Naive B cell (primary cell): ENCODE measurements at places on chromosomes 4 and X. TPM values are rescaled to one million over a fixed set of nuclear protein-coding genes. Genes with fewer than 3 reads are reported as not detected.

POU4F2 gene
- polyA plus RNA-seq: not detected

NXF2 gene
- polyA plus RNA-seq: not detected

TMPRSS11D gene
- polyA plus RNA-seq: not detected

DUSP21 gene
- polyA plus RNA-seq: not detected

DNA sequence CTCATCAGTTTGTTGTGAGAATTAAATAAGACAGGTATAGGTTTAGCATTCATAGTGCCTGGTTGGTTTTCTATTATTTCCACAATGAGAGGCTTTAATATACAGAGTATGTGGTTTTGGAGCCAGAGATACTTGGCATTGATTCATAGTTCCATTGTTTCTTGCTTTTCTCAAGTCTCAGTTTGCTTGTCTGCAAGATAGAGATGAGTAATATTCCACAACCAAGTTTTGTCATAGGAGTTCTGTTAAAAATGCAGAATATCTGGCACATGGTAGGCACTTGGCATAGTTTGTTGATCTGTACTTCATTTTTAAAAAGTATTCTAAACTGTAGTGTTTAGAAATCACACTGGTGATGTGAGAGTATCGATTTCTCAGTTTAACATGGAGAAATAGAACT is 37.5 kb upstream of the EDA2R start:
- no peak overlapping the region for H3K4me3 ChIP-seq
- DNase-seq: no peak
- H3K27me3 ChIP-seq: no peaks in the 10 kb centered on the region
- H3K27ac ChIP-seq: no peak overlapping the region
- H3K4me1 ChIP-seq: no peaks in the 10 kb centered on the region
- no peaks in the 10 kb centered on the region for H3K36me3 ChIP-seq

- DNase-seq: no peak
- H3K4me3 ChIP-seq: no peak overlapping the region
- no peaks in the 10 kb centered on the region for H3K36me3 ChIP-seq
- no peaks in the 10 kb centered on the region for H3K4me1 ChIP-seq
- H3K27ac ChIP-seq: no peak overlapping the region
Observed at GRCh38 chrX:18994713-18995112, 10.8 kb upstream of the PHKA2 start.

DNA sequence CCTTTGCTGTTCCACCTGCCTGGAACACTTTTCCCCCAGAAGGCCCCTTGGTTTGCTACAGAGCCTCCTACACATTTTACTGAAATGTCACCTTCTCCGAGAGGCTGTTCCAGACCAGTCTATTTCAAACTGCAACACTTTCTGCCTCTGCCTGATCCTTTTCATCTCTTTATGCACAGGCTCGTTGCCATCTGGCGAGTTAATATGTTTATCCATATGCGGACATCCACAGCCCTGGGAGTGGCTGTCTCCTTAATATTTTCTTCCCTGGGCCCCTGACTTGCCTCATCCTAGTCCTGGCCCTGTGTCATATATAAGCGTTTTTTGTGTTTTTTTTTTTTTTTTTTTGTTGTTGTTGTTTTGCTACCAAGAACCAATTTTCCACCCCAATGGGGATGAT is 65.2 kb upstream of the PHKA2 start:
- no peak for DNase-seq
- no peaks in the 10 kb centered on the region for H3K36me3 ChIP-seq
- H3K27ac ChIP-seq: no peak overlapping the region
- no peaks in the 10 kb centered on the region for H3K27me3 ChIP-seq

DNA sequence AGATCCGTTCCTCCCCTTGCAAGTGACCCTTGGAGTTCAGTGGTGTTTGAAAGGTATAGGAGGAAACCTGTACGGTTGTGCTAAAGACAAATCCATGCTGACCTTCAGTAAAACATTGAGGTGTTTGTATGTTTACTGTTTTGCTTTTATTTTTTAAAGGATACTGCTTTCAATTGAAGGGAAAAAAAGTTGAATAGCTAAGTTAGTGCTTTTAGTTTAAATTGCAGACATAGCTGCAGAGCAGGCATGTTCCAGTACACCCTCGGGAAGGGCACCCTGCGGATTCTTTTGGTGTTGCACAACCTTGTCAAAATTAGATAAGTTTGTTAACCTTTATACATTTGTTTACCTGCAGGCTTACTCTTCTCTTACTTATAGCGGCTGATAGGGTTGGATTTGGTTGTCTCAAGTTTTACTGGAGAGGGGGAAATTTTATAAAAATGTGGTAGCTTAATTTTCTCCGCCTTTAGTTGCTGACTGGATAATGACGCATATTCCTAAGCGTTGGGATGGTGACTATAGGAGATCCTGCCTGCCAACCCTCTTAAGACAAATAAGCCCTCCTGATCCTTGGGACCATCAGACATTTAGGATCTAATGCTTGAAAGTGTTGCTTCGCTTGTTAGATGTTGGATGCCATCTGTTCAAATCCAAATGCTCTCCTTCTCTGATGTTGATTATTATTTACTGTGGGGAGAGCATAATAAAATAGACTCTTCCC is 2.0 kb downstream of the RAPGEF2 start:
- peaks cover 37% of the 10 kb centered on the region for H3K4me1 ChIP-seq
- H3K27me3 ChIP-seq: no peaks in the 10 kb centered on the region
- H3K4me3 ChIP-seq: peak overlapping the region; percentile 99
- peak overlapping the region; percentile 98 for H3K27ac ChIP-seq

- no peaks in the 10 kb centered on the region for H3K4me1 ChIP-seq
- peaks cover 25% of the 10 kb centered on the region for H3K36me3 ChIP-seq
- no peaks in the 10 kb centered on the region for H3K27me3 ChIP-seq
- H3K27ac ChIP-seq: no peak overlapping the region
- no peak overlapping the region for H3K4me3 ChIP-seq
Observed at GRCh38 chr4:39320381-39321115, 45.6 kb downstream of the RFC1 start.

DNA sequence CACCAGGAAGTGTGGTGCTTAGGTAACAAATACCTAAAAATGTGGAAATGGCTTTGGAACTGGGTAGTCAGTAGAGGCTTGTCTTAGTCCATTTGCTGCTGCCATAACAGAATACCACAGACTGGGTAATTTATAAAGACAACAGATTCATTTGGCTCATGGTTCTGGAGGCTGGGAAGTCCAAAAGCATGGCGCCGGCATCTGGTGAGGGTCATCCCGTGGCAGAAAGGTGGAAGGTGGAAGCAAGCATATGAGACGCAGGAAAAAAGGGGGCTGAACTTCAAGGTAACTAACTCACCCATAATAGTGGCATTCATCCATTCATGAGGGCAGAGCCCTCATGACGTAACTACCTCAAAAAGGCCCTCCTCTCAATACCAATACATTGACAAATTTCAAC is 6.6 kb downstream of the FAM3A start:
- H3K4me1 ChIP-seq: peaks cover 8% of the 10 kb centered on the region
- H3K27ac ChIP-seq: no peak overlapping the region
- no peak overlapping the region for H3K4me3 ChIP-seq

DNA sequence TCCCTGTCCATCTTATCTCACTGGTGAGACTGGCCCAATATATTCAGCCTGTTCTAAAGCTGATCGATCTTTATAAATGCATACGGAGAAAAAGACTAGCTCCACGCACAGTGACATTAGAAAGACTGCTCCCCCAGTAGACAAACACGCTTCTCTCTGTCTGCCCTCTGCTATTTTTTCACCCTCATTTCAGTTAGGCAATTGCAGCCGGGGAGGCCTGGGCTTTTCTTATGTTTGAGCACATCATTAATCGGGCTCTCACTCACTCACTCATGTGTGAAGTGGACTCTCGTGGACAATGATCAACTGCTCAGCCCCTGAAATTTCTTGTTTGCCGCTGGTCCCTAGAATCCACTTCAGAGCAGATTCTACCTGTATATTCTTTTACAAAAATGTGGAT is 824.7 kb upstream of the TENM3 start:
- no peak overlapping the region for H3K4me3 ChIP-seq
- H3K27ac ChIP-seq: no peak overlapping the region
- H3K4me1 ChIP-seq: no peaks in the 10 kb centered on the region
- no peaks in the 10 kb centered on the region for H3K27me3 ChIP-seq

- H3K4me3 ChIP-seq: no peak overlapping the region
- DNase-seq: no peak
- peaks cover 25% of the 10 kb centered on the region for H3K36me3 ChIP-seq
- no peak overlapping the region for H3K27ac ChIP-seq
- peaks cover 12% of the 10 kb centered on the region for H3K4me1 ChIP-seq
Observed at GRCh38 chr4:150115851-150116250, 37.6 kb downstream of the DCLK2 start.

DNA sequence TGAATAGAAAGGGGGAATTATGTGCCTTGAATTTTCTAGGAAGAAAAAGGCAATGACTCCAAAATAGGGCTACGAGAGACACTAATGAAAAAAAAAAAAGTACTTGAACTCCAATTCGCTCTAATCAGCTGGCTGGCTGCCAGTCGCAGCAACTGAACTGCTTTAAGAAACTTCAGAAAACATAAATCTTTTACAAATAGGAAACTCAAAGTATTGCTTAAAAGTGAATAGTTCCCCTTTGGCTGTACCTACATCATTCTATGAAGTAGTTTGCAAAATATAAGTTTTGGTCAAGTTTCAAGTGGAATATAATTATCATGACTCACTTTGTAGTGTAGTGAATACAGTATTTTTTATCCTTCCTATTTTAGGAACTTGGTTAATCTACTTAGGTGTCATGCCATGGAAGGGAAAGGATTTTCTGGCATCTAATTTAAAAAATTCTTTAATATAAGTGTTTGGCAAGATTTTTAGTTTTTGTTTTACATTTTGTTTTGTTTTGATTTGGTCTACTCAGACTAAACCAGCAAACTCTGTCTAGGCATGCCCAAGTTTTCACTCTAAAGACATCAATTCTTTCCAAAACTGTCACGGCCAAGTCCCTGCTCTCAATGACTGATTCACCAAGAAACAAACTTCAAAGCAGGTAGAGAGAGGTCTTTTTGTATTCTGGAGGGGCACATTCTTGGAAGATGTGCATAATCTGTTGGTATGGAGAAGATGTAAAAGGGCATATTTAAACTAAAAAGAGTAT is 382.4 kb upstream of the GALNT7 start:
- peak overlapping the region; percentile 42 for H3K27ac ChIP-seq
- no peaks in the 10 kb centered on the region for H3K36me3 ChIP-seq
- no peak for DNase-seq
- H3K27me3 ChIP-seq: no peaks in the 10 kb centered on the region
- no peak overlapping the region for H3K4me3 ChIP-seq

DNA sequence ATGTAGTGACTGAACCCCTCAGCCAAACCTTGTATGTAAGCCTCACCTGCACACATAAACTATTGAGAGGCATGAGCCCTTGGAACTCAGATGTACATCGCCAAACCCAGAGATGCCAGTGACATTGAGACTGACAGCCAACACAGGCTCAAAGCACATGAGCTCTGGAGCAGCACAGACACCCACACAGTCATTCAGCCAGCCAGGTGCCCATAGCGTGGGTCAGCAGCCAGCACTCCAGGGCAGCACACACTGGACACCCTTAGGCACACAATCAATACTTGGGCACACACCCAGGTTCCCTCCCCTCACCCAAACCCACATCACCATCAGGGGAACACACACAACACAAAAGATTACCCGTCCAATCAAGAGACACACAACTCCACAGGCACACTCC is 4.3 kb upstream of the TIMP1 start:
- H3K27ac ChIP-seq: no peak overlapping the region
- H3K4me3 ChIP-seq: no peak overlapping the region
- H3K27me3 ChIP-seq: peaks cover 43% of the 10 kb centered on the region
- H3K36me3 ChIP-seq: no peaks in the 10 kb centered on the region

DNA sequence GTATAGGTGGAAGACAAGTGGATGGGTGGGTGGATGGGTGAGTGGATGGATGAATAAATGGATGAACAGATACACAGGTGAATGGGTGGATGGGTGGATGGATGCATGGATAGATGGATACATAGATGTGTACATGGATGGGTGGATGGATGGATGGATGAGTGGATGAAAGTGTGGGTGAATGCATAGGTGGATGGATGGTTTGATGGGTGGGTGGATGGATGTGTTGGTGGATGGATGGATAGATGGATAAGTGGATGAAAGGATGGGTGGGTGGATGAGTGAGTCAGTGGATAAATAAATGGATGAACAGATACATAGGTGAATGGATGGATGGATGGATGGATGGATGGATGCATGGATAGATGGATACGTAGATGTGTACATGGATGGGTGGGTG is 1.6 kb downstream of the CRLF2 start:
- no peak overlapping the region for H3K4me3 ChIP-seq
- no peaks in the 10 kb centered on the region for H3K36me3 ChIP-seq
- no peak overlapping the region for H3K27ac ChIP-seq
- peaks cover 39% of the 10 kb centered on the region for H3K4me1 ChIP-seq
- no peak for DNase-seq

- no peaks in the 10 kb centered on the region for H3K4me1 ChIP-seq
- no peak overlapping the region for H3K27ac ChIP-seq
- DNase-seq: no peak
- no peak overlapping the region for H3K4me3 ChIP-seq
- H3K27me3 ChIP-seq: no peaks in the 10 kb centered on the region
- no peaks in the 10 kb centered on the region for H3K36me3 ChIP-seq
Observed at GRCh38 chrX:26032111-26032912, 105.8 kb upstream of the MAGEB18 start.

- no peaks in the 10 kb centered on the region for H3K27me3 ChIP-seq
- H3K4me3 ChIP-seq: no peak overlapping the region
- no peak overlapping the region for H3K27ac ChIP-seq
- no peaks in the 10 kb centered on the region for H3K36me3 ChIP-seq
- DNase-seq: no peak
- no peaks in the 10 kb centered on the region for H3K4me1 ChIP-seq
Observed at GRCh38 chr4:108963910-108964309, 201.1 kb upstream of the ETNPPL start.

DNA sequence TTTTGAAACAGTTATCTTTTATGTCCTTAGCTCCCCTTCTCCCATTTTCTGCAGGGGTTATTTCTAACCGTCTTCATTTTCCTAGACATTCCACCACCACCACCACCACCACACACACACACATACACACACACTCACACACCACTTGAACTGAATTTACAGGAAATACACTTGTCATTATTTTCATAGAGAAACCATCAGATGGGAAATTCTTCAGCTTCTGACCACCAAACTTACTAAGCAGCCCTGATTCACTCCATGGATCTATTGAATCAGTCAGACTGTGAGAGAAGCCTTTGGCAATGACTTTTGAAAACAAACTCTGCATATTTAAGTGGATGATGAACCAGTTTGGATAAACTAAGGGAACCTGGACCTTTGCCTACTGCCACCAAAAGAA is 210.1 kb upstream of the NHS start:
- H3K27ac ChIP-seq: no peak overlapping the region
- DNase-seq: no peak

GRCh38 chrX:7334253-7334935 is 186.4 kb upstream of the PUDP start:
- no peaks in the 10 kb centered on the region for H3K4me1 ChIP-seq
- H3K27ac ChIP-seq: no peak overlapping the region
- peaks cover 16% of the 10 kb centered on the region for H3K36me3 ChIP-seq

- no peak overlapping the region for H3K27ac ChIP-seq
- H3K27me3 ChIP-seq: no peaks in the 10 kb centered on the region
- H3K36me3 ChIP-seq: no peaks in the 10 kb centered on the region
- no peak overlapping the region for H3K4me3 ChIP-seq
- no peak for DNase-seq
Observed at GRCh38 chr4:35506161-35506560, 738.2 kb downstream of the ARAP2 start.
